ENCODE measurements at places on chromosomes 2 and 18. TPM values are rescaled to one million over a fixed set of nuclear protein-coding genes. Genes with fewer than 3 reads are reported as not detected.

TUBB8B gene
- total RNA-seq = not detected

- no peak for DNase-seq
Measured at GRCh38 chr2:137888845-137889244, 75.4 kb upstream of the HNMT start.

- no peak for DNase-seq
Measured at GRCh38 chr2:240782886-240783818, 36.9 kb downstream of the KIF1A start.

DNA sequence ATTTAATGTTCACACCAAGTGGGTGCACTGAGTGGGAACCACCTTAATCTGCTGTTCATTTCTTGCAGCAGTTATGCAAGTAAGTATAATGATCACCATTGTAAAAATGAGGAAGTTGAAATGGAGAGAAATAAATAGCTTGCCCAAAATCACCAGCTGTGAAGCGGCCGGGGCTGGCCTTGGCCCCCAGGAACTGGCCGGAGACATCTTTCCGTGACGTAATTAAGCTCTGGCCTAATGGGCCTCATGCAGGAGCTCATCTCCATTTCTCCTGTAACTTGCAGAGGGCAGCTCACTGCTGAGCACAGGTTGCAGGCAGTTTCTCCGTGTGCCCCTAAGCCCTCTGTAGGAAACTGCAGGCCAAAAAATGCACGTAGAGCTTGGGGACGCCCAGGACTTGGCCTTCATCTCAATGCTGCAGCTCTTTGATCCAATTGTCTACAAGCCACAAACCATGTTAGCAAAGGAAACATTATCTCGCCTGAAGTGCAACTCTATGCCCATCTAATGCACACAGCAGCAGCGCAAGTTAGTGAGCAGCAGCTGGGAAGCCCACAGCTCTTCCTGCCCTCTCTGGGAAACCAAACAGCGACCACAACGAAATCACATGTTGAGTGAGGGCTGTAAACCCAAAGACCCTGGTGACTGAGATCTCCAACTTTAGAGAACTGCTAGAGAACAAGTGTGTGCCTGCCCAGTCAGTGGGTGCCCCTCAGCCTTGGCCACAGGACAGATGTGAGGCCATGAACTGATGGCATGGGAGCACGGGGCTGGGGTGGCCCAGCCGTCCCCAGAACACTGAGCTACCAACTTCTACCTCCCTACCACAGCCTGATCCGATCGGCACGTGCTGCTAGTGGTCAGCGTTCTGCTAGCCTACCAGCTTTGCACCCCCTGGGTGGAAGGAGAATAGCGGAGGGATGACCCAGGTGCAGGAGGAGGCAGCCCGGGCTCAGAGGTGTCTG lies 28.8 kb downstream of the APCDD1 start:
- DNase-seq = no peak

- DNase-seq = no peak
Measured at GRCh38 chr2:135525786-135526185, 5.2 kb downstream of the ZRANB3 start.

Measured in CD4-positive, alpha-beta memory T cell (primary cell).